ENCODE measurements at places on chromosomes 12 and 14.

- no peak for DNase-seq
Measured at GRCh38 chr14:76918256-76918781, 92.1 kb downstream of the LRRC74A start.

DNA sequence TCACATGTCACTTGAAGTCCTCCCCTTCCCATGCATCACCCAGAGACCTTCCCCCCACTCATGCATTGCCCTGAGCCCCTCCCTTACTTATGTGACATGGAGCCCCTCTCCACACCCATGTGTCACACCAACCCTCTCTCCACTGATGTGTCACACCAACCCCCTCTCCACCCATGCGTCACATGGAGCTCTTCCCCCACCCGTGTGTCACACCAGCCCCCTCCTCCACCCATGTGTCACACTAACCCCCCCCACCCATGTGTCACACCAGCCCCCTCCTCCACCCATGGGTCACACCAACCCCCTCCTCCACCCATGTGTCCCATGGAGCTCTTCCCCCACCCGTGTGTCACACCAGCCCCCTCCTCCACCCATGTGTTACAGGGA is 30.4 kb downstream of the RTL1 start:
- DNase-seq, result no peak

GRCh38 chr12:7940906-7941305 is 4.9 kb upstream of the SLC2A3 start:
- no peak for DNase-seq

DNA sequence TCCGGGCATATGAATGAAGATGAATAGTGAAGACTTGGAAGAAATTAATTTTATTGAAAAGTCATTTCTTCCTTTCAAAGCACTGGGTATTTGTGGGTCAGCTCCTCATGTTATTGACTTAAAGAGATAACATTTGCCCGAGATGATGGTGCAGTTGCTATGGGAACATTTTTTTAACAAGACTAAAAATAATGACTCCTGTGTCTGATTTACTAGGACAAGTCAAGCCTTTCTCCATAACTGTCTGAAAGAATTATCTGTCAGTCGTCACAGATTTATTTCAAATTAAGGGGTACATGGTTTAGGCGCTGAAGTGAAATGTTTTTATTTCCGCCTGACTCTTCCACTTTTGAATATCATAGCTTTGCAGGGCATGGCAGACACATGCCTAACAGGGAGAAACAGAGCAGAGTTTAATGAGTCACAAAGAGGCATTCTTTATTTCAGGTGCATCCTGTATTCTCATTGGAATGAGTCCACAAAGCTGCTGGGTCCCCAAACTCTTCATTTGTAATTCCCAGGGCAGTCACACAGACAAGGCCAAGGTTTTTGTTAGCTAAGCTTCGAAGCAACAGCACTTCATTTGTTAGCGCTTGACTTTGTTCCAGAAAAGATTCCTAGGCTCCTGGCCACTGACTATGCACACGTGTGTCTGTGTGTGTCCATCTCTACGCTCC is 4.3 kb upstream of the GPHB5 start:
- no peak for DNase-seq

DNA sequence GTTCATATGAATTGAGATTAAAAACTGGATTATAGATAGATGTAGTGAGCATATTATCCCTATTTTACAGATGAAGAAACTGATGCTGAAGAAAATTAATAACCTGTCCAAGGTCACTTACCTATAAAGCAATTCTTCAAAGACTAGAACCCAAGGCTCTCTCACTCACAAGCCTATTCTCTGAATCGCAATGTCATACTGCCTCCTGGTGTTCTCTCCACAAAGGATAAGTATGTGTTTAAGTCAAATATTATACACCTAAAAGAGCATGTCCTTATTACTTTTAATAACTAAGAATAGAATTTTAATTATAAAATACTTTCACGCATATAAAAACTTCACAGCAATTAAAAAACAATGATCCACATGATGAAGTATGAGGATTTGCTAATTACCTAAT is 721.3 kb upstream of the USP15 start:
- DNase-seq, result no peak

GRCh38 chr12:56578983-56579546 is 51.1 kb downstream of the BAZ2A start:
- DNase-seq, result no peak

- no peak for DNase-seq
Measured at GRCh38 chr14:68969278-68970033, 9.6 kb downstream of the ACTN1 start.

DNA sequence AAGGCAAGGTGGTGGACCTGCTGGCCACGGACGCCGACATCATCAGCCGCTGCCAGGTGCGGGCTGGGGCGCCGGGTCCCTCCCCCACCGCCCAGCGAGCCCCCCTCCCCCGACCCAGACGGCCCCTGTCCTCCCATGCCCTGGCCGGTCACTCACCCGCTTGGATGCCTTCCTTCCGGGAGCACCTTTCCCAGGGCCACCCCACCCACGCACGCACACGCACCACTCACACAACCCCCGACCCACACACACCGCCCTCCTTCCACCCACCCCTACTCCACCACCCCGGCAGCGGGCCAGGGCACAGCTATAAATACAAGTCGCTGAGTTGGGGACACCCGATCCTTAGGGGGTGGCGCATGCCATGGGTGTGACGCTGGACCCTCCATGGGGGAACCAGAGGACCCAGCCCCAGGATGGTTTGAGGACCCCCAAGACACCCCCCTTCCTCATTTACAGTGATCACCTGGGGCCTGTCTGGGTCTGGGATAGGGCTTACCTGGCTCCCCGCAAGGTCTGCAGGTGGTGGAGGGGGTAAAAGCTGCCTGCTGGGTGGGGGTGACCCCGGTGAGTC is 465 bp downstream of the ADSS1 start:
- DNase-seq, result no peak

All from activated CD4-positive, alpha-beta T cell treated with anti-CD3 and anti-CD28 coated beads, Interleukin-2, amount 50 U/mL, for 16 hours (primary cell).